Activated T-helper 1 cell treated with anti-CD3 and anti-CD28 coated beads, Interleukin-2, amount 50 U/mL, for 16 hours (primary cell): ENCODE measurements at places on chromosomes 12 and 14.

- DNase-seq: no peak
Observed at GRCh38 chr12:24600996-24601395, 347.9 kb downstream of the BCAT1 start.

DNA sequence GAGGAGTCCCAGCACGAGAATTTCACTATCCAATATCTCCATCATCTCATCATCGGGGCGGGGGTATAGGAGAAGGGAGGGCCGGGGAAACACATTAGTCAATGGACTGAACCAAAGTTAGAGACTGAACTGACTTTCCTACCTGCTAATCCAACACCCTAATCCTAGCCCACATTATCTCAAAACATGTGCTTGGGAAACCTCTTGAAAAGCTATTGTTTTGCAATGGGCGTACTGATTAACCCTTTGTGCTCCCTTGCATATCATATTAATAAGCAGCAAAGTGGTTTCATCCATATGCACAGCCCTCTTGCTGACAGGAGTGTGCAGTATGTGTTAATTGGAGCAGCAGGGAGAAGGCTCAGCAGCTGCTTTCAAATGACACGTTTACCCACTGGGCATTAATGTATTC is 125.7 kb upstream of the GRIP1 start:
- no peak for DNase-seq

GRCh38 chr14:54444681-54445080 is 3.5 kb upstream of the CNIH1 start:
- DNase-seq: no peak

GRCh38 chr12:104234926-104235499 is 19.4 kb downstream of the TXNRD1 start:
- no peak for DNase-seq

DNA sequence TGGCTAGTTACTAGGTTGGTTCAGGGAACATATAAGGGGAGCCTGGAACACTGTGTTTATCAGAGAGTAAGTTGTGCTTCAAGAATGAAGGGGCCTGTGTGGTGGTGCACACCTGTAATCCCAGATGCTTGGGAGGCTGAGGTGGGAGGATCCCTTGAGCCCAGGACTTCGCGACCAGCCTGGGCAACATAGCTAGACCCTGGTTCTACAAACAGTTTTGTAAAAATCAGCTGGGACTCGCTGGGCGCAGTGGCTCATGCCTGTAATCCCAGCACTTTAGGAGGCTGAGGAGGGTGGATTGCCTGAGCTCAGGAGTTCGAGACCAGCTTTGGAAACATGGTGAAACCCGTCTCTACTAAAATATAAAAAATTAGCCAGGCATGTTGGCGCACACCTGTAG is 42.1 kb upstream of the GPR132 start:
- no peak for DNase-seq

GRCh38 chr12:89351489-89352241 is 636 bp downstream of the DUSP6 start:
- DNase-seq: peak; percentile 18

DNA sequence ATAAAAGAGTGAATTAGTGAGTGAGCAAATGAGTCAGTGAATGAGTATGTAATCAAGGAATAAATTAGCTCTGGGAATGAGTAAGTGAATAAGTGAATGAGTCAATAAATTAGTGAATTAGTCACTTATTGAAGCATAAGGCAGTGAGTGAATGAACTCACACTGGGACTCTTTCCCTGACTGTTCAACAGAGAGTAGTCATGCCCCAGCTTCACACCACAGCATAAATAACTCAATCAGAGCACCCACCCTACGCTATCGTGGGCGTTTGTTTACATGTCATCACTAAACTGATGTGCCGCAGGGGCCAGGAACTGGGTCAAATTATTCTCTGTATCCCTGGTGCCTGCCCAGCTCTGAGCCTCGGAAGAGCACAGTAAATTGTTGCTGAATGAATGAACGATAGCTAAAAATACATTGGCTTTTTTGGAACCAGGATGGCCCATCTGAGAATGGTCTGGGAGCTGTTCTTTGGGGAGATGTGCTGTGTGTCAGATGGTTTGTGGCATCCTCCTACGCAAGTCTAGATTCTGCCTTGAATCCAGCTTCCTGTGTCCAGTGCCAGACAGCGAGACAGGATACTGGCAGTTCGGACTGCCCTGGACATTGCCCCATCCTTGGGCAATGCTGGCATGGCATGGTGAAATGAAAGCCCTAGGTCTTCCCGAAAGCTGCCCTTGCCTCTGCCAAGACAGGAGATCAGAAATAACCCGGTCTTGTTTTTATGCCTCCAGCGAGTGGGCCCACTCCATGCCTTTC is 98.0 kb upstream of the RTL1 start:
- no peak for DNase-seq

- no peak for DNase-seq
Observed at GRCh38 chr12:119201789-119202543, 23.2 kb downstream of the HSPB8 start.

- DNase-seq: no peak
Observed at GRCh38 chr12:88308825-88309224, 166.7 kb downstream of the TMTC3 start.

- no peak for DNase-seq
Observed at GRCh38 chr14:96162741-96163140, 41.9 kb upstream of the BDKRB2 start.

GRCh38 chr12:57176846-57177245 is 29.4 kb upstream of the LRP1-AS start:
- no peak for DNase-seq

DNA sequence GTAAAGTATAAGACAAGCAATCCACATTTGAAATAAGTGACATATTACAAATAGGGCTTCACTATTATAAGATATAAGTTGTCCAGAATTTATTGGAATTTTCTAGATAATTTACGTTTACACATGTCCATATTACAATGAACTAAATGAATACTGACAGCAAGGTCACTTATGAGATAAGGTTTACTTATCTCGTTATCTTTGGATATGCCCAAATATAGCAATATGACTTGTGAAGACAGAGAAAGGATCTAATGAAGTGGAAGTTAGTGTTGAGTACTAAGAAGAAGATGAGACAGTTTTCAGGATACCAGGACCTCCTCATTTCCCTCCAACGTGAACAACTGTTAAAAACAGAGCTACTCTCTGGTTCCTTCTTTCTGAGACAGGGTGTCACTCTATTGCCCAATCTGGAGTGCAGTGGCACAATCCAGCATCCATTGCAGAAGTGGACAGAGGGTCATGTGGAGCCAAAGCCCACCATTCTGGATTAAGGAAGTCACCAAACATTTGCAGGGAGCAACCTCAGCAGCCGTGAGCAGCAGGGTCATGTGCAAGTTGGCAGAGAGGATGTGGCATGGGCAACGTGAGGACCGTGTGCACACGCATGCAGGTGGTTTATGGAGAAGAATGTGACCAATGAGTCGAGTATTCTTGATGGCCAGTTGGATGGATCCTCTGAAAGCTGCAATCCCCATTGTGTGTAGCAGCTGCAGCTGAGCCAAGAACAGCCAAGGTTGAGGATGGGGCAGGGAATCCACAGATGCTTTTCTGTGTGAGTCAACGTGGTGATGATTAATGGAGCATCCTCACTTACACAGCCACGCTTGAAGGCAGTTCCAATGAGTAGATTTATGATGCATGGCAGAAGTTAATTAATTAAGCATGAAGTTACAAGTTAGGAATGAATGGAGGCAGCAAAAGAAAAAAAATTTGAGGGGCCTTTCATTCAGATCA is 111.0 kb downstream of the BICD1 start:
- DNase-seq: no peak

DNA sequence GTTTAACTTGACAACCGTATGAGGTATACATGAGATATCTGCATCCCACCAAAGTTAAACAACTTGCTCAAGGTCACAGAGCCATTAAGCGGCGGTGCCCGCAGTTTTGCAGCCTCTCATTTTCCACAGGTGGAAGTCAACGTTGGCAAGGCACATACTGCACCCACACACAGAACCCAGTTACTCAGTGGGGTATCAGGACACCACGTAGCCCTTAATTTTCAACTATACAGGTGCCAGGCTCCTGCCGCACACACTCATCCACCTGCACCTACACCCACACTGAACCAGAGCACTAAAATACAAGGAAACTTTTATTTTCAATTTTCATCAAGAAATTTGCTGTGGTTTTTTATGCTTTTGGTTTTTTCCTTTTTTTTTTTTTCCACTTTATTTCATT is 1.7 kb upstream of the NOP2 start:
- no peak for DNase-seq

GRCh38 chr14:86625637-86626036 is 1095.7 kb downstream of the FLRT2 start:
- no peak for DNase-seq

- DNase-seq: no peak
Observed at GRCh38 chr12:52486166-52487105, 6.6 kb downstream of the KRT6A start.

GRCh38 chr12:89909753-89910152 is 201.1 kb upstream of the ATP2B1 start:
- DNase-seq: no peak

DNA sequence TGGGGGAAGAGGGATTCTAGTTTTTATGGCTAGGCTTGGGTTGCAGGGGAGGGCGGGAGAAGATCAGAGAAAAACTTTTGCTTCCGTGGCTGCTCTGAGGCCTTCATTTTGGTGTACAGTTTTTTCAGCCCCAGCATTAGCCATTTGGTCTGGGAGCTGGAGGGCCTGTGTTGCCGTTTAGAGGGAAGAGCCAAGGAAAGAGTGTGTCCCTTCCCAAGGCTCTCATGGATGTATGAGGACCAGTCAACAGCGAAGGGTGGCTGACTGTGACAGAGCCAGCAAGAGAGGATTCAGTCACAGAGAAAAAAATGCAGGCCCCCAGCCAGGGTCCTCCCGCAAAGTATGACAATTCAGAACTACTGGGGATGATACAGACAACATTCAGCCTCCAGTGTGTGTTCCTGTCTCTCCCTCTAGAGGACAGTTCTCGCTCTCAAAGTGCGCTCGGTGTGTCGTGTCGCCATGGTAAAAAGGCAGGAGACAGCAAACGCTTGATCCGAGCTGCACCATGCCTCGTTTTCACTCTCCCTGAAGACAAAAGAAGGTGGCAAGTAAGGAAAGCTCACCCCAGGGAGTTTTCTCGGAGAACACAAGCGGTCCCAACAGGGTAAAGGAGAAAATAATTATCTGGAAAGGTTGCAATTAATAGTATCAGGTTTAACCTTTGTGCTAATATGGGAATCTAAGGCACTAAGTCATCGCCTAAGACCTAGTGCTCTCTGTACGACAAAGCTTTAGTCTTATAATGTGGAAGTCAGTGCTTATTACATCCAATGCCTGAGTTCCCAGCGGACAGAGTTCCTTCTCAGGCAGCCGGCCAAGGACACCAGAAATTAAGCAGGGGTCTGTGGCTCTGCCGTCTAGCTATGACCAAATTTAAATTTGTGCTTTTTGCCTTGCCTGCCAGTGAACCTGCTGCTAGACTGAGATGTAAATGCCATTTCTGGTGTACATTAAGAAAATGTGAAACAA is 157.3 kb upstream of the PLXNC1 start:
- DNase-seq: no peak

GRCh38 chr14:103138301-103139131 is 15.3 kb downstream of the TNFAIP2 start:
- no peak for DNase-seq

DNA sequence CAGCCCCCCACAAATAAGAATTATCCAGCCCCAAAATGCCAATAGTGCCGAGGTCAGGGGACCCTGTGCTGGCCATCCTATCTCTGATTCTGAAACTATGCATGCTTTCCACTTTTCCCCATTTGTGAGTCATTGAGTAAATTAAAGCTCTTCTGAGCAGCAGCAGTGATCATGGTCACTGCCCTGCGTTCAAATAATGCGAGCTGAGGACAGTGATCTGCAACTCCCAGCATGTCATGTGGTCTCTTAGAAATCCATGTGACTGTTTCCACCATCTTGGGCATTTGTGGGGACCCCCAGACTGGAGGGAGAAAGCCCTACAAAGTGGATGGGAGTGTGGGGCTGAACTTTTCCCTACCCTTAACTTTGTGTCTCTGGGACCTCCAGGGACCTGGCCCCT is 53.8 kb downstream of the C14orf132 start:
- DNase-seq: no peak

DNA sequence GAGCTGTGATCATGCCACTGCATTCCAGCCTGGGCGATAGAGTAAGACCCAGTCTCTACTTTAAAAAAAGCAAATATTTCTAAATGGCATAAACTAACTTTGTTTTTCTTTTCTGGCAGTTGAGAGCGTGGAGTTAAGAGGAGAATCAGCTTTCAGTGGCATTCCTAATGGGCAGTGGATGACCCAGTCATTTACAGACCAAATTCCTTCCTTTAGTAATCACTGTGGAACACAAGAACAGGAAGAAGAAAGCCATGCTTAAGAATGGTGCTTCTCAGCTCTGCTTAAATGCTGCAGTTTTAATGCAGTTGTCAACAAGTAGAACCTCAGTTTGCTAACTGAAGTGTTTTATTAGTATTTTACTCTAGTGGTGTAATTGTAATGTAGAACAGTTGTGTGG is 21.2 kb downstream of the TDG start:
- DNase-seq: no peak

- DNase-seq: no peak
Observed at GRCh38 chr14:93285044-93285443, 47.8 kb downstream of the BTBD7 start.

DNA sequence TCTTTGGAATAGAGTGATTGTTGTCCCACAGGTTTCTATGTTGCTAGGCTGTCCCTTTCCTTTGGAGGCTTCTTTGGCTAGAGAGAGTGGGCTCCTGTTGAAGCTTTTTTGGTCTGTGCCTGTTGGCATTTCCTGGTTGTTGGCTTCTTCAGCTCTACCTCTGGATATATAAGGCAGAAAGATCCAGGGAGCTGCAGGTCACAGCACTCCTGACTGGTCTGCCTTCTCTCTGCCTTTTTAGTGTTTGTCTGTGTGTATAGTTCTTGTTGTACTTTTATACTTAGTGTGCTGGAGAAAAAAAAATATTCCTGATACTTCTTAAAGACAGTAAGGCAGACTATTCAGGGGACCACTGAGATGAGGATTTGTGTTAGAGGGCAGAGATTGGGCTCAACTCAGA is 202.7 kb downstream of the FBXL14 start:
- no peak for DNase-seq

GRCh38 chr12:46693034-46693433 is 132.8 kb downstream of the SLC38A4 start:
- no peak for DNase-seq

- DNase-seq: no peak
Observed at GRCh38 chr14:69667938-69668335, 56.5 kb downstream of the SUSD6 start.
